ENCODE measurements at places on chromosomes 1 and 21. TPM values are rescaled to one million over a fixed set of nuclear protein-coding genes. Genes with fewer than 3 reads are reported as not detected.

The CAPN8 gene
- not detected for total RNA-seq

The MATN1 gene
- total RNA-seq = 0.32 TPM

The FCGR3B gene
- total RNA-seq = not detected

The OR10Z1 gene
- not detected for total RNA-seq

The SLC1A7 gene
- total RNA-seq = not detected

The CA14 gene
- not detected for total RNA-seq

The FCRL1 gene
- not detected for total RNA-seq

The THAP3 gene
- total RNA-seq = 22.1 TPM

The NTNG1 gene
- total RNA-seq = 0.28 TPM

The TMOD4 gene
- total RNA-seq = 0.69 TPM

The CLDN14 gene
- total RNA-seq = not detected
